ENCODE measurements at places on chromosomes 6 and 20. TPM values are rescaled to one million over a fixed set of nuclear protein-coding genes. Genes with fewer than 3 reads are reported as not detected.

- DNase-seq, result no peak
These were observed 241.5 kb downstream of the NRN1 start for GRCh38 chr6:5765141-5765760.

GRCh38 chr6:139439349-139439748 lies 64.9 kb upstream of the CITED2 start:
- DNase-seq, result no peak

Gene ZSCAN16
- 1.9 TPM for total RNA-seq

GRCh38 chr6:154751011-154751800 lies 18.0 kb downstream of the SCAF8 start:
- no peak for DNase-seq

- no peak for DNase-seq
These were observed 772.8 kb upstream of the MAN1A1 start for GRCh38 chr6:120122401-120122800.

DNA sequence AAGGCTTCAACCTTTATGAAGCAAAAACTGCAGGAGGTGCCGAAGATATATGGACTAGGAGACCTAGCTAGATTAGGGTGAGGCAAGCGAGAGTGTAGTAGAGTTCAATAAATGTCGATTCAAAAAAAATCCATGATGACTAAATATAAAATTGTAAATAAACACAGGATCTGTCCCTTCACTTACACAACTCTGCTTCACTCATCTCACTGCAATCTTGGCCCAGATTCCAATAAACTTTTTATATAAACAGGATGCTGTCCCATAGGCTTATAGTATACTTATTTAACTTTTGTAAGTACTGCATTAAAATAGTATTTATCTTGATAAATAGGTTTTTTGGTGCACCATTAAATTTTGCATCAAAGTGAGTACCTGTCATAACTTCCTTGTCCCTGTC lies 648.4 kb upstream of the NRSN1 start:
- DNase-seq, result no peak

DNA sequence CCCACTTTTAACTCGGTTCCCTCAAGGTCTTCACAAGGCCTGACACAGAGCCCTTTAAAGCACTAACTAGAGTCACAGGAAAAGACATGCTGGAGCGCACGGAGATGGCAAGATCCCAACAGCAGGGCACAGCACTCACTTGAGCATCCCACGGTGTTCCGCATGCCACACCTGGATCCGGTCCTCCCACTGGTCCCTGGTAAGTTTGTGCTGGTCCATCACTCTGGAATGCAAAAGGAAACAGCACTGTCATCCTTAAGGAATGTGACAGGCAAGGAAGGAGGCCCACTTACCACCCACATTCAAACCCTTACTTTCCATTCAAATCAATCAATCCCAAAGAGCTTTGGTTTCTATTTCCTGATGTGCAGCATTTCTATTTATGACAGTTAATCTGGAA lies 34.7 kb downstream of the EZR start:
- no peak for DNase-seq

DNA sequence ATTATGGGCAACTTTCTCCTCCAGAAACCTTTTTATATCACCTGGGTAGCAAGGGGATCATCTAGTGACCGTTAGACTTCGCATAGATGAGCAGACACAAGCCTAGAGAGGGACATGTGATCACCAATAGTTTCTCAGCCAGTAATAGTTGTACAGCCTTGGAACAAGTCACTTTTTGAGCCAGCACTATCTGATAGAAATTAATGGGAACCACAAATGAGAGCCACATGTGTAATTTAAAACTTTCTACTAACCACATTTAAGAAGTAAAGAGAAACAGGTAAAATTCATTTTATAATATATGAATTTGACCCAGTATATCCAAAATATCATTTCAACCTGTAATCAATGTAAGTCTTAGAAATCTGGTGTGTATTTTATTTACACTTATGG lies 592 bp upstream of the CTNNBL1 start:
- no peak for DNase-seq

GRCh38 chr6:21176197-21176596 lies 417.4 kb upstream of the SOX4 start:
- DNase-seq, result no peak

DNA sequence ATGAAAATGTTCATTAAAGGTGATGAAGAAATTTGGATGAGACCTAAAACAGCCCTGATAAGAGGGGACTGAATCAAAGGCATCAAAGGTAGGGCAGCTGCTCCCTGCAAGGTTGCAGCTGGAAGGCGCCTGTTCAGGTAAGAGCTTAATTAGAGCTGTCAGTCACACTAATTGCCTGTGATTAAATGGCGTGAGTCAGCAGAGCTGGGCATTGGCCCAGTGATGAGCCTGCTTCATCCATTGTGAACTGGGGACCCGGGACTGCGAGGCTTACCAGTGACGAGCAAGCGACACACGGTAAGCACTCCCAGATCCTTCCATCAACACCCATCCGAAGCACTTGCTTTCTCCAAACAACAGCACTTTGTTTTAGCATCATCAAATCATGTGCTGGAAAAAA lies 621.5 kb upstream of the CDH4 start:
- DNase-seq, result no peak

DNA sequence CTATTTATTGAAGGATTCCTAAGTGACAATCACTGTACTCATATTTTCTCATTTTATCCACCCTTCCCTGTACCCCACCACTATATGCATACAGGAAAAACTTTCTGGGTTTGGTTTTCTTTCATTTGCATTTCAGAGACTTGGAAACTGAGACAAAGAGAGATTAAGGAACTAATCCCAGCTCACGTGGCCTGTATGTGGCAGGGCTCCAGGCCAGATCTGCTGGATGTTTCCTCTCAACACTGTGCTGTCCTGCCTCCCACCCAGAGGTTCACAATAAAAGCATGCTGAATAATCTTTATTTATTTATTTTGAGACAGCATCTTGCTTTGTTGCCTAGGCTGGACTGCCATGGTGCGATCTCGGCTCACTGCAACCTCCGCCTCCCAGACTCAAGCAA lies 50.2 kb downstream of the CEP162 start:
- DNase-seq, result no peak

Gene RFX6
- not detected for total RNA-seq

Gene BRD2
- total RNA-seq, result 88.7 TPM

DNA sequence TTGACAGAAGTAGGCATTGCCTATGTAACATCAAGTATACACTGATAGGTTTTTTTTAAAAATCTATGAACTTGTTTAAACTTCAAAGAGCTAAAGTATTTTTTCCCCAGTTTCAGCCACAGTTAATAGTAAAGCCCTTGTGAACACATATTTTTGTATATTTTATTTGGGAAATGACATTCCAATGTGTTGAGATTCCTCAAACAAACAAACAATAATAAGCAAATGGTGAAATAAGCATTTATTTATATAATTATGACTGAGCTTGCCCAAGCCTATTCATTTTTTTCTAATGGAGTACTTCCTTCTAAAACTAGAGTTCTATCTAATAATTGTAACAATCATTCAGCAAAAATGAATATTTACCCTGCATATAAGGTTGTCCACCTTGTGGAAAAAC lies 12.5 kb downstream of the SYCP2 start:
- no peak for DNase-seq

- no peak for DNase-seq
These were observed 581.8 kb upstream of the MMS22L start for GRCh38 chr6:97864826-97865225.

DNA sequence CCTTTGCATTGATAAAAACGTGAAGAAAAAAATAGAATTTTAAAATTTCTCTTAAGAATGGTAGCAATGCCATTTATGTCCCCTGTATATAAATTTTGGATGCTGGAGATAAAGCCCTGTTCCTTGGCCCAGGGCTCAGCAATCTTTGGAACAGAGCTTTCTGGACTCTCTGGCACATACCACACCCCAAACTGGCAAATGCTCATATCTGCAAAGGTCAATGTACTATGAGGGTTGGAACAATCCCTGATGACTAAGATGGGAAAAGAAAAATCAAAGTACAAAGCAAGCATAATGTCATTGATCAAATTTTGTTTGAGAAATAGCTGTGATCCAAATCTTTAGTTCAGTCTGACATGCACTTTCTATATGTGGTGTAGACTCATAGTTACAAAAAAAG lies 158.1 kb upstream of the HCRTR2 start:
- DNase-seq, result no peak

DNA sequence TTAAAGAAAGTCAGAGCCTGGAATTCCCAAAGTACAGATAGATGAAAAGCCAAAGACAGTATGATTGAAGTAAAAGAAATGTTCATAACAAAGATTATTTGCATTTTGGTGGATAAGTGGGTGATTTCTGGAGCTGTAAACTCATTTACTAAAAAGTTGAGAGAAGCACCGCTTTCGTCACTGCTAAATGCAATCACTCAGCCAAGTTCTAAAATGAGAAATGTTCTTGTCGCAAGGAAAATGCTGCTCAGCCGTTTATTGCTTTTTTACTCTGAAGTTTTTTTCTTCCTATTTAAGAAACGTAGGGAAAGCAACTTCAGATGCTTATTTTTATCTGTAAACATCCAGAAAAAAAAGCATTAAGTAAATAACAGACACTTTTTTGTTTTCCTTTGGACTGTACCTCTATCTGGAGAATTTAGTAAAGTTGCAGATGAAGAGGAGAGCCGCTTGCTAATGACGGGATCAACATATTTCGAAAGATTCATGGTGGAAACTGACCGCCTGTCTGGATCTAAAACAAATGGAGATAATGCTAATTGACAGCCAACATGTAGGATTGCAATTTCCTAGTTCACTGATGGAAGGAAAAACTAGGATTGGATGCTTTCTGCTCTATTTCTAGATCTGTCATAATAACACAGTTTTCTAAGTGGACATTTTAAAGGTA lies 93.8 kb upstream of the BCLAF1 start:
- no peak for DNase-seq

- no peak for DNase-seq
These were observed 24.2 kb upstream of the EXOC2 start for GRCh38 chr6:717135-717534.

Gene CYP24A1
- not detected for total RNA-seq

Gene CBLN4
- 0.27 TPM for total RNA-seq

GRCh38 chr20:5668529-5668868 lies 81.7 kb upstream of the SHLD1 start:
- no peak for DNase-seq

DNA sequence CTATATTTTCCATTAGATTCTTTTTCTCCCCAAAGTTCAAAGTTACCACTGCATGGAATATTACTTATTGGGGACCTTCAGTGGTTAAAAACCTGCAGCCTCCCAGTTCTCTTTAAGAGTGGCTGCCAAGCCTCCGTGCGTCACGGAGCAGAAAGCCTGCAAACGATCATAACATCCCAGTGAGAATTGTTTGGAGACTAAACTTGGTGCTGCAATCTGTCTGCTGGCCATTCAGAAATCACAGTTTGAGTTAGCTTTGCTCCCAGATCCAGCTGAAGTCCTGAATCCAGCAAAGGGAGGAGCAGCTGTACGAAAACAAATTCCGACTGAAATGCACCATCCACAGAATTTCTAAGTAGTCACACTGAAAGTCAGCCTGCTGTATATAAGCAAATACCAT lies 213.5 kb upstream of the PDE10A start:
- DNase-seq, result no peak

- DNase-seq, result no peak
These were observed 68.8 kb downstream of the CDC5L start for GRCh38 chr6:44456070-44456965.

Gene ANKRD66
- total RNA-seq, result not detected

DNA sequence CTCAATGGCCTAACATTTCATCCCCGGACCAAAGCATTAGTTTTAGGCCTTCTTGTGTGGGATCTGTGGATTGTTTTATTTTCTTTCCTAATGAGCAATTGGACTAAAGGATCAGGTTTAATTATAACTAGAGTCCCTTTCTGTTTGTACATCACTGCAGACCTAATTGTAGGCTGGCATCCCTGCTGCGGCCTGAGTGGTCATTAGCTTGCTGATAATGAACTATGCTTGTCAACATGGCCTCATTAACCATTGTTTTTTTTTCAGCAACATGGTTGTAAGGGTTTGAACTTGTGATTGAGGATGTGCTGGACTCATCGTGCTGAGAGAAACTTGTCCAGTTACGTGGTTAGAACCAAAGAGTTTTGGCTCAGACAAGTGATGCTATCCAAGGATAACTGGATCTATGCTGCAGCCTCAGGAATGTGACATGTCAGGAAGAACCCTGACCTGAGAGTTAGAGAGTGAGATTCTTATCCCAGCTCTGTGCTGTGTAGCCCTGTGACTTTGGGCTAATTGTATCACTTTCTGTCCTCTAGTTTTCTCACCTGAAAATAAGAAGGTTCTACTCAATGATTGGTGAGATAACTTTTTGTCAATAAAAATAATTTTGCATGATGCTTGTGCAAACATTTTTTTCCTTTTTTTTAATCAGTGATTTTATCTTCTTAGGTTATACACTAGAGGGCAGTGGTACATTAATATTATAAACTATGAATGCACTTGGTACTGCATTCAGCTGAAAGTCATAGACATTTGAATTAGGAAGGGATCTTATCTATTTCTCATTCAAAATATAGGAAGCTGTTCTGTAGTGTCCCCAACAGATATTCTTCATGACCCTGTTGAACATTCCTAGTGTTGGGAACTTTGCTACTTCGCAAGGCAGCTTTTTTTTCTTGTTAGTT lies 140.9 kb downstream of the RNF144B start:
- no peak for DNase-seq

Gene BMP6
- total RNA-seq, result 2.9 TPM

Gene UBR2
- 30.3 TPM for total RNA-seq

Gene GLP1R
- total RNA-seq, result 0.08 TPM

Gene CDH4
- not detected for total RNA-seq

DNA sequence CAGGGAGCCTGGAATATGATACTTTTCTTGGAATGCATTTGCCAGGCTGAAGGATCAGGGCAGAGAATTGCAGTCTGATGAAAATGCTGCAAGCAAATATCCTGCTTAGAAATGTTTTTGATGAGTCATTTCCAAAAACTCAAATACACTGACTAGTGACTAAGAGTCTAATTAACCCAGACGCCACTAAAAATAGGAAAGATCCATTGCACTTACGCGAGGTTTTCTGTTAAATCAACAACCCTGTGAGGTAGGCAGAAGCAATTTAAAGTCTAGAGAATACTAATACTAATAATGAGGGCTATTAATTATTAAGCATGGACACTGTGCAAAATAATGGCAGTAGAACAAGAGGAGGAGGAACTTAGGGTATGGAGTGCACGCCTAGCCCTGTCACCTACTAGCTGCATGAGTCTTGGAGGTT lies 130.1 kb upstream of the DOK5 start:
- DNase-seq, result no peak

DNA sequence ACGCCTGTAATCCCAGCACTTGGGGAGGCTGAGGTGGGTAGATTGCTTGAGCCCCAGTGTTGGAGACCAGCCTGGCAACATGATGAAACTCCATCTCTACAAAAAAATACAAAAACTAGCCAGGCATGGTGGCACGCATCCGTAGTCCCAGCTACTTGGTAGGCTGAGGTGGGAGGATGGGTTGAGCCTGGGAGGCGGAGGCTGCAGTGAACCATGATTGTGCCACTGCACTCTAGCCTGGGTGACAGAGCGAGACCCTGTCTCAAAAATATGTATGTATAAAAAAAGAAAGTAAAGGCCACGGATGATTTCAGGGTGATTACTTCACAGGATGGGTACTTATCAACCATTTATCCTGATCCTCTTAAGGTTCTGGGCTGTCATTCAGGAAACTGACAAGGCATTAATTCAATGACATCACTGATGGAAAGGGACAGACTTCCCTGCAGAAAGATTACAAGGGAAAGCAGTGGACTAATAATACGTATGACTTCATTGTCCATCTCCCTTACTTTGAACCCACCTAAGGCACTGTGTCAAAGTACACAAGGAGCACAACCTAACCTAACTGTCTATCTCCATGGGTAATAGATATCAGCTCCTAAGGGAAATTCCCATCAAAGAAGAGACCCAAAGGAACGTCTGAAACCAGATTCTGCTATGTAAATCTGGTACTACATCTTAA lies 61.2 kb downstream of the ZMYND8 start:
- DNase-seq, result no peak

Data from cardiac septum (tissue), 1 donor.